ENCODE measurements at places on chromosomes 7 and 10. TPM values are rescaled to one million over a fixed set of nuclear protein-coding genes. Genes with fewer than 3 reads are reported as not detected.

Gene HMX2
- not detected for total RNA-seq

Gene MYO1G
- total RNA-seq, result 8.1 TPM

Gene CTAGE15
- total RNA-seq, result not detected

Gene RSPH10B
- 0.57 TPM for total RNA-seq

Gene DGKI
- 1.8 TPM for total RNA-seq

Gene SUV39H2
- 6.6 TPM for total RNA-seq

Gene MYH16
- not detected for total RNA-seq

Gene CREB5
- total RNA-seq, result 0.69 TPM

Gene OR2A42
- total RNA-seq, result not detected

Gene PNLIPRP3
- not detected for total RNA-seq

Gene SLC29A4
- 10.5 TPM for total RNA-seq

Gene PRKAR1B
- total RNA-seq, result 15.3 TPM

Gene DUSP5
- 23.6 TPM for total RNA-seq

Gene MEIG1
- total RNA-seq, result not detected

Gene LDB3
- total RNA-seq, result 0.39 TPM

Gene PLEKHS1
- total RNA-seq, result not detected

Gene NKX2-3
- total RNA-seq, result not detected

Gene FAM25A
- total RNA-seq, result not detected

Gene ZNF37A
- total RNA-seq, result 13.3 TPM

Gene LIPF
- not detected for total RNA-seq

Gene TBXAS1
- total RNA-seq, result 15.3 TPM

Gene ZNF239
- 1.4 TPM for total RNA-seq

Gene FAM25C
- total RNA-seq, result not detected

Gene VSIR
- 33.7 TPM for total RNA-seq

Gene LLCFC1
- total RNA-seq, result not detected

Gene TCF7L2
- total RNA-seq, result 16.5 TPM

Gene LRRTM3
- total RNA-seq, result 2.0 TPM

Gene LIPK
- not detected for total RNA-seq

Gene HOXA3
- total RNA-seq, result 10.1 TPM

Gene CEP41
- total RNA-seq, result 16.7 TPM

Gene MOGAT3
- not detected for total RNA-seq

Gene PYROXD2
- total RNA-seq, result 24.7 TPM

Gene CABCOCO1
- not detected for total RNA-seq

Gene NPC1L1
- 0.08 TPM for total RNA-seq

Gene OR6B1
- total RNA-seq, result not detected

Gene WNT2
- not detected for total RNA-seq

Gene PAPOLB
- total RNA-seq, result not detected

Gene DMBT1
- under 0.01 TPM for total RNA-seq

Gene CLDN4
- 0.44 TPM for total RNA-seq

Gene SPACDR
- total RNA-seq, result 0.78 TPM

Gene TOMM7
- total RNA-seq, result 462 TPM

All from adrenal gland (tissue), 19 donors.